ENCODE measurements at places on chromosomes 3 and 15.

DNA sequence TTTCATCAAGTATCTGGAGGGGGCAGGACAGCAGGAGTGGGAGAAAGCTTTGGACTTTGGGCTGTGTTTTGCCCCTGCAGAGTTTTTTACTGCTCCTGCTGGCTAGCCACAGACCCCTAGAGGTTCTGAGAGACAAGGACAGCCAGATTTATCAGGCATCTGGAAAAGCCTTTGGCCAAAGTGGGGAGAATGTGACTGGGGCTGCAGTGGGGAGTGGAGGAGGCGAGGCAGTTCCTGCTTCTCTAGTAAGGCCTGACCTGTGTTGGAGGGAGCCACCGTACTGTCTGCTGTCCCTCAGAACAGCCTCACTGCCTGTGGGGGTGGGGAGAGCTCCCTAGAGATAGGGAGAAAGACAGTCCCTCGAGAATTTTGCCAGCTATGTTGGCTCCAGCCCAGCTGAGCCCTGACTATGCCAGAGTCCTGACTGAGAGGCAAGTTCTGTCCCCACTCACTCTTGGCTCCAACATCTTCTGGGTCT, 2.2 kb downstream of the ALPK3 start:
- no peaks in the 10 kb centered on the region for H3K27me3 ChIP-seq
- no peak for DNase-seq
- H3K36me3 ChIP-seq: no peaks in the 10 kb centered on the region
- no peak overlapping the region for H3K4me3 ChIP-seq
- no peaks in the 10 kb centered on the region for H3K4me1 ChIP-seq

DNA sequence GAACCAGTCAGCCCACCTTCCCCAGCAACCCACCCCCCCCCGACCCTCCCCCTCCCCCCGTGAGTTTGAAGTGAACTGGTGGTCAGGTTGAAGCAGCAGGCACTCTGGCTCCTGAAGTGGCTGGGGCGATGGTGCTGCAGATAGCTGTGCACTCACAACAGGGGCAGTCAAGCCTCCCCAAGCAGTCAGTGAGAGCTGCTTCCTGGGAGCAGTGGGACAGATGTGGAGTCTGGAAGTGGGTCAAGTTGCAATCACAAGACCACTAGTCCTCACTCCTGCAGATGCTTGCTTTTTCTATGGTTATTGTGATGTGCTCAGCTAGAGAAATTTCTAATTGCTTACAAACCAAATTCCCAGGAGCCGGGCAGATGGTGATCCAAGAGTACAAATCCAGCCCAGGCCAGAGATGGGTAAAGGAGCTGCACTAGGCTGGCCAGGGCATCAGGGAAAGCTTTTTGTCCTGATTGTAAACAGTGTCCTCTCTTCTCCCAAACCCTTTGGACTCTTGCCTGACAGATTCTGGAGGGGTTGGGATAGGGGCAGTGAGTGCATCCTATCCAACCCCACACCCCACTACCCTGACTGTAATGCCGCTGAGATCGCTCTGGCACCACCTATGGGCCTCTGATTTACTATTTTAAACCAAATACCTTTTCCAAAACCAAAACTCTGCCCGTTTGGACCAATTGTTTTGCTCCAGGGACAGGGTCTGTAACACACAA, 9.8 kb upstream of the CLPX start:
- H3K4me1 ChIP-seq: no peaks in the 10 kb centered on the region
- H3K27ac ChIP-seq: no peak overlapping the region
- H3K27me3 ChIP-seq: no peaks in the 10 kb centered on the region
- DNase-seq: no peak

GRCh38 chr3:122102191-122102935, 47.2 kb downstream of the CD86 start:
- H3K27ac ChIP-seq: no peak overlapping the region
- peaks cover 7% of the 10 kb centered on the region for H3K4me1 ChIP-seq
- no peaks in the 10 kb centered on the region for H3K36me3 ChIP-seq
- no peak for DNase-seq
- no peak overlapping the region for H3K4me3 ChIP-seq

GRCh38 chr3:158085358-158085757, 20.9 kb downstream of the SHOX2 start:
- H3K27ac ChIP-seq: no peak overlapping the region
- no peaks in the 10 kb centered on the region for H3K36me3 ChIP-seq
- H3K4me3 ChIP-seq: no peak overlapping the region
- no peak for DNase-seq

DNA sequence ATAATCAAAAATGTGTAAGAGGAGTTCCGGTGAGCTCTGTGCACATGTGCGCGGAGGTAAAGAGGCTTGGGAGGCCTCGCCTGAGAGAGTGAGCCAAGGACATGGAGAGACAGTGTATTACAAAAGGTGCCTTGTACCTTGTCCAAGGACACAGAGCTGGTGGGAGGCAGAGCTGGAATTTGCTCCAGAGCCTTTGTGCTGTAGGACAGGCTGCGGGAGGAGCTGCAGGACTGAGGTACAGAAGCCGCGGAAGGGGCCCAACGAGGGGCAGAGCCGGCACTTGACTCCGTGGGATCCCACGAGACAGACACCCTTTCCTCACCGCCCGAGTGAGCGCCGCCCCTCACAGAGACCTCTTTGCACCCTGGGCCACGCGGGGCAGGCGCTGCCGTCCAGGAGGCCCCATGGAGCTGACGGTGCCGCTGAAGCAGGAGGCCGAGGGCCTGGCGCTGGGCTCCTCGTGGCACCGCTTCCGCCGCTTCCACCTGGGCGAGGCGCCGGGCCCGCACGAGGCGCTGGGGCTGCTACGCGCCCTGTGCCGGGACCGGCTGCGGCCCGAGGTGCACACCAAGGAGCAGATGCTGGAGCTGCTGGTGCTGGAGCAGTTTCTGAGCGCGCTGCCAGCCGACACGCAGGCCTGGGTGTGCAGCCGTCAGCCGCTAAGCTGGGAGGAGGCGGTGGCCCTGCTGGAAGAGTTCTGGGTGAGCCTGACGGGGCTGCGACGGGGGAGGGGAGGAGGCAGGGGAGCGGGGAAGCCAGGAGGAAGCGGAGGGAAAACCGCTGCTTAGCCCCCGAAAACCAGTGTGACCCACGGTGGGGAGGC, 68.7 kb downstream of the SLTM start:
- H3K27me3 ChIP-seq: peaks cover 16% of the 10 kb centered on the region
- H3K36me3 ChIP-seq: no peaks in the 10 kb centered on the region
- peak; percentile 47 for DNase-seq
- no peak overlapping the region for H3K27ac ChIP-seq
- H3K4me1 ChIP-seq: no peaks in the 10 kb centered on the region

DNA sequence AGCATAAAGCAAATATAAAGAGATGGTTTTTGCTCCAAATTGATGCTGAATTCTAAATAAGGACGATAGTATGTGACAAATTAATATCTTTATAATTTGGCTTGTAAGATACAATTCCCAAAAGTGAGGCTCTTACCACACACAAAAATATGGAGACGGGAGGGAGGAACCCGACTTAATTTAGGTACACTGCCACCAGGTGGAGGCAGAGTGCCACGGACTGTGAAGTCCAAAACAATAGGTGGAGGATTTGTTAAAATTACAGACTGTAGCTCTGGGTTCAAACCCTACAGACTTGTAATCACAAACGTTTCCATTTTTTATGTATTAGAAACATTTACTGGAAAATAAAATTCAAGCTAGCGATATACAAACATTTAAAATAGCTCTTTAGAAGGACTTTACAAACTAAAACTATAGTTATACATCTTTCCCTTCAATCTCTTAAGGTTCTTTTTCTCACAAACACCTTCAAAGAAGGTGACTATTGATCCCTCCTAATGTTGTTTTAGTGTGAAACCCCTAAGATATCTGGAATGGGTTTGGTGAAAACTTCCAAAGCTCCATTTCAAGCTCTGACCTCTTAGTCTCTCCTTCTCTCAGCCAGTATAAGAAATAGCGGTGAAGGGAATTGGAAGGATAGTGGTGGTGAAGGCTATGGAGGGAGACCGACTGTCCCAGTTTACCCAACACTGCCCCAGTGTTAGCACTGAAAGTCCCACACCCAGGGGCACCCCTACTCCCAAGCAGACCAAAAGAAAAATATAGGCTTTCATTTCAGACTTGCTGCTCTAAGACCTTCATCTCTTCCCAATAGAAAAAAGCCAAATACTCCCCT, 89.7 kb downstream of the AQP9 start:
- no peaks in the 10 kb centered on the region for H3K36me3 ChIP-seq
- no peaks in the 10 kb centered on the region for H3K4me1 ChIP-seq
- H3K27ac ChIP-seq: no peak overlapping the region
- H3K4me3 ChIP-seq: no peak overlapping the region
- peaks cover 3% of the 10 kb centered on the region for H3K27me3 ChIP-seq

- H3K27ac ChIP-seq: no peak overlapping the region
- no peaks in the 10 kb centered on the region for H3K27me3 ChIP-seq
- no peak overlapping the region for H3K4me3 ChIP-seq
- H3K36me3 ChIP-seq: no peaks in the 10 kb centered on the region
- H3K4me1 ChIP-seq: no peaks in the 10 kb centered on the region
Observed at GRCh38 chr3:76300746-76301145, 515.4 kb upstream of the ZNF717 start.

DNA sequence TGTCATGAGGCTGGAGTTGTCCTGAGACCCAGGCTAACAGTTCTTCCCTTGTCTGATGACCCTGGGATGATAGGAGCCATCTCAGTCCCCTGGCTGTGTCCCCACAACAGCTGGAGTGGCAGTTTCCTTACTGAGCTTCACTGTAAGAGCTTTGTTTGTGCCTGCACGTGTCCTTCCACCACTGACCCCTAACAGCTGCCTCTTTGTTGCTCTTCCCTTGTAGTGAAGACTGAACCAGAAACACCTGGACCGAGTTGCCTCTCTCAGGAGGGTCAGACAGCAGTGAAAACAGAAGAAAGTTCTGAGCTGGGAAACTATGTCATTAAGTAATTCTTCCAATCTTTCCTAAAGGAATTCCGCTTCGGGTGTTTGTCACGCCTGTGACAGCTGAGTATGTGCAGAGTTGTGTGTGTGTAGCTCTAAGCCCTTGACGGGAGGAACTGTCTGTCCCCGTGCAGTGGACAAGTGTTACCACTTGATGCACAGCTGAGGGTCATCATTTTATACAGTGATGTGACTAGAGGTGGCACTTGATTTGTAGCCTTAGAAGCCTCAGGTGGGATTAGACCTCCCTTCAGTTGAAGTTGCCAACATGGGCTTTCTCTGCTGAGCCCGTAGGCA, 25.0 kb downstream of the MAP6D1 start:
- no peak overlapping the region for H3K4me3 ChIP-seq
- no peak for DNase-seq
- no peaks in the 10 kb centered on the region for H3K4me1 ChIP-seq
- no peak overlapping the region for H3K27ac ChIP-seq
- H3K27me3 ChIP-seq: no peaks in the 10 kb centered on the region

GRCh38 chr15:59622289-59622688, 10.7 kb downstream of the GCNT3 start:
- peak; percentile 64 for DNase-seq
- no peak overlapping the region for H3K4me3 ChIP-seq
- H3K36me3 ChIP-seq: no peaks in the 10 kb centered on the region
- no peak overlapping the region for H3K27ac ChIP-seq
- peaks cover 4% of the 10 kb centered on the region for H3K27me3 ChIP-seq
- no peaks in the 10 kb centered on the region for H3K4me1 ChIP-seq

GRCh38 chr3:12994357-12994606, 78.9 kb downstream of the IQSEC1 start:
- peaks cover 37% of the 10 kb centered on the region for H3K4me1 ChIP-seq
- H3K27ac ChIP-seq: no peak overlapping the region
- peak overlapping the region; percentile 83 for H3K4me3 ChIP-seq

DNA sequence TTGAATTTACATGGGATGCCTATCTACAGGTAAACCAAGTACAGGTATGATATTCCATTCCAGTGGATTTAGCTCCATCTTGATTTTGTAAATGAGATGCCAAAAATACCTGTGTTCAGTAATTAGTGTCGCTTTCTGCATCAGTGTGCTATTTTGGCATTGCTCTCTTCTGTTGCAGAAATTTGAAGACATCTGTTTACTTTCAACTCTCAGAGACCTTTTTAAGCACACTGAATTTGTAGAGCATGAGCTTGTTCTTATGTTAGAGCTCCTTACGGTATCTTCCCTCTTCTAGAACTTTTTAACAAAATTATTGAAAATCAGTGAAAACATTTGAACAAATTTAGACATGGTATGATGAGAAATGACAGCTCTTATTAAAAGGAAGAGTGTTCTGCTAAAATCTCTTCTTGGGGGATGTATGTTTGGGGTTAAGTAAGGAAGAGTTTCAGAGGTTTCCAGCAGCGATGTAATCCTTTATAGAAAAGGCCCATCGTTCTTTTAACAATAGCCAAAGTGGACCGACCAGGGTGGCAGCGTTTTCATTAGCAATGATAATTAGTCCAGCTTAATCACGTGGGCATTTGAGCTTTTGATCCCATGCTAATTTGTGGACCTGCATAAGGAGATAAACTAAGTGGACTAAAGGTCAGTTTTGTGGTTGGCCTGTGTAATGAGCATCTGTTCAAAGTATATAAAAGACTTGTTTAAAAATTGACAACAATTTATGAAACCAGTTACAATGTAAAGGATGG, 385.4 kb downstream of the PTPRG start:
- no peak overlapping the region for H3K4me3 ChIP-seq
- H3K27ac ChIP-seq: no peak overlapping the region
- no peak for DNase-seq
- H3K36me3 ChIP-seq: no peaks in the 10 kb centered on the region

- H3K4me3 ChIP-seq: no peak overlapping the region
- H3K27me3 ChIP-seq: no peaks in the 10 kb centered on the region
- H3K27ac ChIP-seq: no peak overlapping the region
- H3K4me1 ChIP-seq: peaks cover 6% of the 10 kb centered on the region
- peaks cover 11% of the 10 kb centered on the region for H3K36me3 ChIP-seq
- DNase-seq: peak; percentile 82
Observed at GRCh38 chr15:52331490-52332240, 36.1 kb upstream of the MYO5C start.

DNA sequence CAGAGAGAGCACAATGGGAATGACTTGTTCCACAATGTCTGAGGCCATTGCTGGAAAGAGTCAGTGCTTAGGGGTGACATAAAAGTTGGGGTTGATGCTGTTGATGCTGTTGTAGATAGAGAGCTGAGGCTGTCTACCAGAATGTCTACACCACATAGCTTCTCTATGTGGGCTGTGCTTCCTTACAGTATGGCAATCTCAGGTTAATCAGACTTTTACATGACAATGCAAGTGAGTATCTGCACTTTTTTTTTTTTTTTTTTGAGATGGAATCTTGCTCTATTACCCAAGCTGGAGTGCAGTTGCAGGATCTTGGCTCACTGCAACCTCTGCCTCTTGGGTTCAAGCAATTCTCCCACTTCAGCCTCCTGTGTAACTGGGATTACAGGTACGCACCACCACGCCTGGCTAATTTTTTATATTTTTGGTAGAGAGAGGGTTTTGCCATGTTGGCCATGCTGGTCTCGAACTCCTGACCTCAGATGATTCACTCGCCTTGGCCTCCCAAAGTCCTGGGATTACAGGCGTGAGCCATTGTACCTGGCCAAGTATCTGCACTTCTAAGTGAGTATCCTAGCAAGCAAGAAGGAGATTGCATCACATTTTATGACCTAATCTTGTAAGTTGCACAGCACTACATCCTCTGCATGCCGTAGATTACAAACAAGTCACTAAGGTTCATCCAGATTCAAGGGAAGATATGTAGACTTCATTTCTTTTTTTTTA, 28.7 kb downstream of the DLEC1 start:
- H3K4me3 ChIP-seq: no peak overlapping the region
- DNase-seq: no peak
- H3K27me3 ChIP-seq: no peaks in the 10 kb centered on the region
- no peaks in the 10 kb centered on the region for H3K4me1 ChIP-seq
- H3K36me3 ChIP-seq: no peaks in the 10 kb centered on the region

GRCh38 chr3:153960458-153961074, 160.6 kb upstream of the ARHGEF26 start:
- H3K4me3 ChIP-seq: no peak overlapping the region
- H3K27me3 ChIP-seq: no peaks in the 10 kb centered on the region
- DNase-seq: no peak
- no peaks in the 10 kb centered on the region for H3K36me3 ChIP-seq

- no peak overlapping the region for H3K27ac ChIP-seq
- no peak overlapping the region for H3K4me3 ChIP-seq
- no peak for DNase-seq
Observed at GRCh38 chr3:196357905-196358304, 19.7 kb upstream of the TM4SF19 start.

Measured in common myeloid progenitor, CD34-positive (primary cell).